NCI-H2029 treated with DMSO at 0.1 percent for 48 hours (cell line): ENCODE measurements at places on chromosomes 6 and 20.

DNA sequence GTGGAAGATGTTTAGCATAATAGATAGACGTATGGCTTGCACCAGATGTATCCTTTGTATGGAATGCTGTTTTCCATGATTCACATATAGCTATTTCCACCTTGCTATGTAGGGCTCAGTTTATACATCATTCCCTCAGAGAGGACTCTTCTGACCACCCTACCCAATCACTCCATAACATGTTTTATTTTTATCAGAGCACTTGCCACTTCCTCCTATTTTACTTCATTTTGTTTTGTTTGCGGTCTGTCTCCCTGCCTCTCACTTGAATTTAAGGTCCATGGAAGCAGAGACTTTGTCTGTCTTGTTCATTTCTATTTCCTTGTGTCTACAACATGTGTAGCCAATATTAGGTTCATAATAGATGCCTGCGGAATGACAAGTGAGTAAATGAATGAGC is 266.9 kb upstream of the CITED2 start:
- DNase-seq: no peak

DNA sequence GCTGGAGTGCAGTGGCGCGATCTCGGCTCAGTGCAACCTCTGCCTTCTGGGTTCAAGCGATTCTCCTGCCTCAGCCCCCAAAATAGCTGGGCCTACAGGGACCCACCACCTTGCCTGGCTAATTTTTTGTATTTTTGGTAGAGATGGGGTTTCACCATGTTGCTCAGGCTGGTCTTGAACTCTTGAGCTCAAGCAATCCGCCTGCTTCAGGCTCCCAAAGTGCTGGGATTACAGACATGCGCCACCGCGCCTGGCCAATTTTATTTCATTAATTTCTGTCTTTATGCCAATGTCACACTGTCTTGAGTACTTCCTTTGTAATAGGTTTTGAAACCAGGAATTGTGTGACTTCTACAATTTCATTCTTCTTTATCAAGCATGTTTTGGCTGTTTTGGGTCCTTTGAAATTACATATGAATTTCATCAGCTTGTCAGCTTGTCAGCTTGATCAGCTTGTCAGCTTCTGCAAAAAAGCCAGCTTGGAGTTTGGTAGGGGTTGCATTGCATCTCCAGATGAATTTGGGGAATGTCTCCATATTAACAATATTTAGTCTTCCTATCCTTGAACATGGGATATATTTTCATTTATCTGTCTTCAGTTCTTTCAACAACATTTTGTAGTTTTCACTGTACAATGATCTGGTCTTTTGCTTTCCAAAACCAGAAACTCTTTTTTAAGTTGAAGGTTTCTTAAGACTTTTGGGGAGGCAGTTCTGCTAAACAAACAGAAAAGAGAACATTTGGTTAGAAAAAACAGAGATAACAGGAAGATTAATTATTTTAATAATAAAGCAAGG is 20.8 kb downstream of the ZFAND3 start:
- DNase-seq: no peak

DNA sequence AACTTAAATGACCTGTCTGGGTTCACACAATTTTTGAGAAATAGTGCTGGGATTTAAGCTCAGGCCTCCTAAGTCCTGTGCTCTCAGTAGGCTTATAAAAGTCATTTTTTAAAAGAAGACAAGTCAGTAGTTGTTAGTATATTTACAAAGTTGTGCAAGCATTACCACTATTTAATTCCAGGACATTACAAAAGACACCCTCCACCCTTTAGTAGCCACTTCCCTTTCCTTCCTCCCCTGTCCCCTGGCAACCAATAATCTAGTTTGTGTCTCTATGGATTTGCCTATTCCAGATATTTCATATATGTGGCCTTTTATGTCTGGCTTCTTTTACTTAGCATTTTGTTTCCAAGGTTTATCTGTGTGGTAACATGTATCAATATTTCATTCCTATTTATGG is 37.6 kb downstream of the HMGN3 start:
- no peak for DNase-seq

DNA sequence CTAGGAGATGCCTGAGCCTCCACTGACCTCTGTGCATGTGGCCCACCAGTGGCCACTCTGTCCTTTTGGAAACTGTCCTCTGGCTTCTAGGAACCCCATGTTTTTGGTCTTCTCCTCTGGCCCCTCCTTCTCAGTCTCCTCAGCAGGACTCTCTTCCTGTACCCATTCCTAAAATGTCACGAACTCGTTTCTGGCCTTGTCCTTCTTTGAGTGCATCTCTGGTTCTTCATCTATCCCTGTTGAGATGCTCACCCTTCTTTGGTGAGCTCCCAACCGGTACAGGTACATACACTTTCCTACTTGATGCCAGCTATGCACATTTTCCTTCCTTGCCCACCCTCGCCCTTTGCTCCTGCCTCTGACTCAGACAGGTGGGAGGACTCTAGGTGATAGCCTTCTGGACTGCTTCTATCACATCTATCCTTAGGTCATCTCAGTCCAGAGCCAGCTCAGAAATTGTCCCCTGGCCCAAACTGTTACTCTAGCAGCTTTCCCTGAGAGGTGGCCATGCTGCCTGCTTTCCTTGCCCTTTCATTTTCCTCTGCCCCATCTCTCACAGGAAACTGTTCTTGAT is 14.8 kb upstream of the NNAT start:
- DNase-seq: no peak
